ENCODE measurements at places on chromosomes 16 and 17.

GRCh38 chr17:79650283-79650682 is 39.4 kb upstream of the RBFOX3 start:
- DNase-seq = no peak

DNA sequence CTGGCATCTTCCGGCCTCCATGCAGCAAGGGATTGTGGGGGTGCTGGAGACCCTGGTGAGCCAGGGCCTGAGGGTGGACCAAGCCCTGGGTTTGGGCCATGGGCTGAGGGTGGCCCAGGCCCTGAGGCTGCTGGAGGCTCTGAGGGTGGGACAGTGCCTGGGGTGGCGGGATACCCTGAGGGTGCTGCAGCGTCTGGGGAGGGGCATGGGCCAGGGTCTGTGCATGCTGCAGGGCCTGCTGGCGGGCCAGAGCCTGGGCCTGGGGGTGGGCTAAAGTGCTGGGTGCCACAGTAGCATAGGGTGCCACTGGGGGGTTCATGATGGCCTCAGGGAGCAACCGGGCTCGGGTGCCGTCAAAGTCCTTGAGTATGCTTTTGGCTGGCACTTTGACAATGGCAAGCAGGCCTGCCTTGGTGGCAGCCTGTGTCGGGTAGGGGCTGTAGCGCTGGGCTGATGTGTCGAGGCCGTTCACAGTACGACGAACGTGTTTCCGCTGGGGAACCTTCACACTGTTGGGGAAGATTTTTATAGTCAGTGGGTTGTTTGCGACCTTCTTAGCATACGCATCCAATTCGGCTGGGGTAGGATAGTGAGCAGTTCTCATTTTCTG is 15.6 kb downstream of the TRAF4 start:
- no peak for DNase-seq

GRCh38 chr16:65318138-65318537 is 196.3 kb upstream of the CDH11 start:
- peak; percentile 83 for DNase-seq

GRCh38 chr17:63024716-63025115 is 58.7 kb downstream of the TANC2 start:
- no peak for DNase-seq

- no peak for DNase-seq
These were observed 135.5 kb downstream of the HAPSTR1 start for GRCh38 chr16:9226924-9227323.

DNA sequence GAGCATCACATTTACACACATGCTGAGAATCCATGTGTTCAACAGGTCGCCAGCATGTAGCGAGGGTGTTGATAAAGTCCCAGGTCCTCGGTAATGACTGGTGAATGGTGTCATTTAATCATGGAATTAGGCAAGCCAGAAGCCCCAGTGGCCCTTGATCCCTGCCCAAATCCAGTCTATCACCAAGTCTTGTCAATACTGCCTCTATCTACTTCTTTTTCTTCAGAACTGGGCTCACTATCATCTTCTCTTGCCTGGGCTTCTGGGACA is 31.3 kb upstream of the MED13 start:
- DNase-seq = no peak

DNA sequence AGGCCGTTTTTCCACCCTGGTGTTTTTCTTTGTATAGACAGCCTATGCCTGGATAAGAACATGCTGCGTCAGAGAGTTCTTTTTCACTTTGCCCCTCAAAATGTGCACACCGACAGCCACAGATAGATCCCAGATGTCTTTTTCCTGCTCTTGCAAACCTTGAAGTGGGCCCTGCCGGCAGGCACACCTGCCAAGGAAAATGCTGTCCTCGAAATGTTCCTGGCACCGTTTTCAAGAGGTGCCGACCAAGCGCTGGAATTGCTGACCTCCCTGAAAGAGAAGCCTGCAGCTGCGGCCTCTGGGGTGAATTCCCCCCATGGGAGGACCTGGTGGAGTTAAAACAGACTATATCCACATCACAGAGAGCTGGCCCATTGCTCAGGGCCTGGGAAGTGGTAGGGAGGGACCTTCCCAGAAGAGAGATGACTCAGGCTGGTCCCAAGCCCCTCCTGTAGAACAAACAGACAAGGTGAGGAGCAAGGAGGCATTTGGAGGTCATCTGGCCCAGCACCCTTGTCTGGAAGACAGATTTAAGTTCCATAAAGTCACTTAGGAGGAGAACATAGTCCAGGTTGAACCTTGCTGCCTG is 668.1 kb downstream of the MAF start:
- peak; percentile 67 for DNase-seq

DNA sequence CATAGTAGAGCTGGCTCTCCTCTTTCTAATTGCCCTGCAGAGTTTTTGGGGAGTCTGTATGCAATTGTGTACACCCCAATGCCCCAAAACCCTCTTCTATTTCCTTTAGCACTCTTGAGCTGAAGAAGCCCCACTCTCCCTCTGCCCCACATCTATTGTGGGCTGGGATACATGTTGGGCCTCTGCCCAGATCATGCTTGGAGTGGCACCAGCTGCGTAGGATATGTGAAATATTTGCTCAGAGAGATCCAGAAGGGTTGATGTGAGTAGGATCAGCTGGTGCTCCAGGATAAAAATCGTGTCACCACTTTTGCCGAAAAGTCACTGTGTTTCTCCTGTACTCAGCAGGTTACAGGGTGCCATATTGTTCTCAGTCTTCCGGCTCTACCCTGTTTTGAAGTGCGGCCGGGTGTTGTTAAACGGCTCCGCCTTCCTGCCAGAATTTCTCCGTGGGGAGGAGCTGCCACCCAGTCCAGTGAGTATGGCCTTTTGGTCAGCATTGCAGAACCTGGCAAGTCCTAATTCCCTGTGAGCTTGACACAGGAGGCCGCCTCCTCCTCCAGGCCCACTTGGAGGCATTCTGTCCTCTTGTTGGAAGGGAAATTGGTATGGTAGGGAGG is 664.5 kb downstream of the WWOX start:
- DNase-seq = no peak

DNA sequence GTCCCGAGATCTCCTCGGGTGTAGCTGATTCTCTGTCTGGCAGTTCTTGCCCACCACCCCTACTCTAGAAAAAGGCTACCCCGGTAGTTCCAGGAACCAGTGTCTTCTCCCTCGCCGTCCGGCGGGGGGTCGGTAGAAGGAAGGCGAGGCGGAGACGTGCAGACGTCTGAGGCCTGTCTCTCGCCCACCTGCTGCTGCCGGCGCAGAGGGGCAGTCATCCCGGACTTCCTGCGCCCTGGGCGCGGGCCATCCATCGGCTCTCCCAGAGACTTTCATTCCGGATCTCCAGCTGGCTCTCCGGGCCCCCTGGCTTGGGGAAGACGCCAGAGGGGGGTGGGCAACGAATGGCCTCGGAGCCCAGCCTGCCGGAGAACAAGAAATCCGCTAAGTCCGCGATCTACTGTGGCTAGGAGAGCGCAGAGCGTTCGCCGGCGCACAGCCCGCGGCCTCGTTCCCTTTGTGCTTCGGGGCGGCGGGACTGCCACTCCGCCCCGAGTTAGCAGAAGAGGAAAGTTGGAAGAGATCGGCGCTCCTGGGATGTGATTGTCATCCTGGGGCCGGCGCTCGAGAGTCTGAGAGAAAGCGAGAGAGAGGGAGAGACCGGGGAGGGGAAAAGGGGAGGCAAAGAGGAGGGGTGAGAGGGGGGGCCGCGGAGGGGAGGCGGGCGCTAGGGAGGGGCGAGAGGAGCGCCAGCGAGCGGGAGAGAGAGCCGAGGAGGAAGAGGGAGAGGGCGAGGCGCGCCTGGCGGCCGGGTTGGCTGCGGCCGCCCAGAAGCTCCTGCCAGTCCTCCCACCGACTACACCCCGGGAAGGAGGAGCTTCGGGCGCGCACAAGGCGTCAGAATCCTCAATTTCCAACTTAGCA is at the start of gene IRX5:
TSS of gene IRX5 (plus strand) at position 861 of the 864 bp plus-strand sequence. CDS start 334 bp downstream, outside the sequence.
- peak; percentile 64 for DNase-seq

DNA sequence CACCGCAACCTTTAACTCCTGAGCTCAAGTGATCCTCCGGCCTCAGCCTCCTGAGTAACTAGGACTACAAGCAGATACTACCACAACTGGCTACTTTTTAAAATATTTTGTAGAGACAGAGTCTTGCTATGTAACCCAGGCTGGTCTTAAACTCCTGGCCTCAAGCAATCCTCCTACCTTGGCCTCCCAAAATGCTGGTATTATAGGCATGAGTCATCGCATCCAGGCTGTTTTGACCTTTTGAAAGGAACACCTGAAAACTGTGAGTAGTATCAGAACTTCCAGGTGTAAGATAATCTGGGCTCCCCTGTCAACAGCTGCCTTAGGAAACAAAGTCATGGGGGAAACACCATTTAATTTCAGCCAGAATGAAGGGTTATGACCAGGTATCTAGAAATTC is 77.5 kb downstream of the CYTH1 start:
- no peak for DNase-seq

- no peak for DNase-seq
These were observed 140.4 kb downstream of the PMP22 start for GRCh38 chr17:15124746-15125145.

DNA sequence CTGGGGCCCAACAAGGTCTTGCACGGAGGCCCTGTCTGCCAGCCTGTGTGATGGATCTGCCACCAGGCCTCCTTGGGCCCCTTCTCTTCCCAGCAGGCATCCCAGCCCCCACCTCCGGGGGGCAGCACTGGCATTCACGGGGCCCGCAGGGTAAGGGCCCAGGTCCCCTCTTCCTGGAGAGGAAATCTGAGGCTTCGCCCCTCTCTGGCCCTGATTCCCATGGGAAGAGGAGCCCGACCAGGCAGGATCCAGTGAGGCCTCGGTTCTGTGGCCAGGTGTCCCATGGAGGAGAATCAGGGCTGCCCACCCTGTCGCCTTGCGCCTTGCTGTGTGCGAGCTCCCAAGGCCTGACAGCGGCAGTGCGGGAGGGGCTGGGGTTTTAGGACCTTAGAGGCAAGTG is 48.4 kb downstream of the PDPK1 start:
- DNase-seq = no peak

DNA sequence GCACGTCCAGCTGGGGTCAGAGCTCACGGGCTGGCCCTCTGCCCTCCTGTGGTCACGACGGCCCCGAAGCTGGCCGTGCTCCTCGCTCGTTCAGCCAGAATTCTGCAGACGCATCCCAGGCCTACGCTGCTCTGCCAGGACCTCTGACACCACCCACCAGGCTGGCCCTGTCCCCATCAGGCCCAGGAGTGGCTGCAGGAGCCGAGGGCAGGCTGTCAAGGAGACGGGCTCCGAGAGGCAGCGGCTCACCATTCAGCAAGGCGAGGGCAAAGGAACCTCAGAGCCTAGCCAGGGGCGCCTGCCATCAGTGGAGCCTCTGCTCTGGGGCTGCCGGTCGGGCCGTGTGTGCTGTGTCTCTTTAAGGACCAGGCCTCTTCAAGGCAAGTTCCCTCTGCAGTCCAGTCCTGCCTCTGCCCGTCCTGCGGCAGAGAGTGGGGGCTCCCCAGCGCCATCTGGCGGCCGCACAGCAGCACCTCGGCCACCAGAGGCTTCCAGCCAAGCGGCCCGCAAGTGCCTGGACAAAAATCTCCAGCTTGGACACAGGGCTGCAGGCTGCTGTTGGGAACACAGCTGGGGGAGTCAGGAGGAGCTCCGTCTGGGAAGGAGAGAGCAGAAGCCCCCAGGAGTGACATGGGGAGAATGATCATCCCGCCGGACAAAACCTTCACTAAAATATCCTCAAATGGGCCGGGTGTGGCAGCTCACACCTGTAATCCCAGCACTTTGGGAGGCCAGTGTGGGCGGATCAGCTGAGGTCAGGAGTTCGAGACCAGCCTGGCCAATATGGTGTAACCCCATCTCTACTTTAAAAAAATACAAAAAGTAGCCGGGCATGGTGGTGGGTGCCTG is 7.4 kb upstream of the ABR start:
- peak; percentile 67 for DNase-seq

DNA sequence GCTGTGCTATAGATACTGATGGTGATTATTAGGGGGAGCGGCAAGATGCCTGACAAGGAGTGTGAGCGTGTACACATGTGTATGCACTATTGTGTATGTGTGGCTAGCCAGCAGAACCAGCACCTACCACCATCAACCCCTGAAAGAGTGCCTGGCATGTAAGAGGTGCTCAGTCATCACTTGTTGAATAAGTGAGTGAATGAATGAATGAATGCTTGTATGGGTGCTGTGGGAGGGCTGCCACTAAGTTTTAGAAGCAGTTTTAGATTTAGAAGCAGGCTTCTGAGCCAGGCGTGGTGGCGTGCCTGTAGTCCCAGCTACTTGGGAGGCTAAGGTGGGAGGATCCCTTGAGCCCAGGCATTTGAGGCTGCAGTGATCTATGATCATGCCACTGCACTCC is 37.0 kb downstream of the RAB11FIP4 start:
- no peak for DNase-seq

DNA sequence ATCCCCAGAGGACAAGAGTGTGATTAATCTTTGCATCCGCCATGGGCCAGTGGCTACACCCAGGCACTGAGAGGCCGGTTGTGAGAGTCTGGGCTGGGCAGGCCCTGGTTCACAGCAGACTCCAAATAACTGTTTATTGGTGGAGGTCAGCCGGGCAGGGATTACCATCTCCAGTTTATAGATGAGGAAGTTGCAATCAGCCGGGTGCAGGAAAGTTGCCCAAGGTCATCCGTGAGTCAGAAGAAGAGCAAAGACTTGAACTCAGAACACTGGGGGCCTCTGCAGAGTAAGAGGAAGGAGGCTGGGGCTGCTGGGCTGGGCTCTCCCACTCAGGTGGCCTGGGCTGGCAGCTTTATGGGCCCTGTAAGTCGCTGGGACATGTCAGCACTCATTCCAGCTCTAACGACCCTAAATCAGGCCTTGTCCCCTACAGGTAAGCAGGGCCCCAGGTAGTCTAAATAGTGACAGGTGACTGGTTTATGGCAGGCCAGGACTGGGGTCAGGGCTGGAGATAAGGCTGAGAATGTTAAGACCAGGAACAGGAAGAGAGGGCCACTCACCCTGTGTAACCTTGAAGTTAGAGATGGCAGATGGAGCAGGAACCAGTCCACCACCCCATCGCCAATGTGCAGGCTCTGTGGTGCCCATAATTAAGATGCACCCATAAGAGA is 2.1 kb upstream of the CA4 start:
- DNase-seq = no peak

DNA sequence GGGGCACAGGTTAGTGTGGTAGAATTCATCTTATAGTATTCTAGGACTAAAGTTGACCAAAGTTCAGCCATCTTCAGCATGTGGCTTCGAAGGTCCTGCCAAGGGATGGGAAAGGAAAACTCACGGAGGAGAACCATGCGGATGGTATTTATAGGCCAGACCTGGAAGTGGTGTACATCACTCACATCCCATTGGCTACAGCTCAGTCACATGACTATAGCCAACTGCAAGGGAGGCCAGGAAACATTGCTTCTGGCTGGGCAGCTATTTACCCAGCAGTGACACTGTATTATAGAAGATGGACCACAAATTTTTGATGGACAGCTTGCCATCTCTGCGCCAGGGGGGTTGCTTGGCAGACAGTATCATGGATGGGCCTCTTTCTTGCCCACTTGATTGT is 35.7 kb upstream of the COQ7 start:
- DNase-seq = no peak

Measured in NCI-H524 (cell line).